Epithelial cell of proximal tubule (primary cell): ENCODE measurements at places on chromosomes 16 and 17. TPM values are rescaled to one million over a fixed set of nuclear protein-coding genes. Genes with fewer than 3 reads are reported as not detected.

Gene METTL9
- total RNA-seq: 149 and 152 TPM in 2 replicates

Gene CD300E
- total RNA-seq: not detected in 2 replicates

Gene ZNF821
- 6.4 and 17.6 TPM in 2 replicates for total RNA-seq

Gene KCNJ18
- not detected in 2 replicates for total RNA-seq

GRCh38 chr17:81842378-81842724 is 7.5 kb upstream of the PPP1R27 start:
- DNase-seq: no peak

GRCh38 chr16:20868890-20869289 is 31.3 kb downstream of the DCUN1D3 start:
- no peak for DNase-seq

- DNase-seq: no peak
Observed at GRCh38 chr17:56359518-56359917, 206.2 kb downstream of the ANKFN1 start.

DNA sequence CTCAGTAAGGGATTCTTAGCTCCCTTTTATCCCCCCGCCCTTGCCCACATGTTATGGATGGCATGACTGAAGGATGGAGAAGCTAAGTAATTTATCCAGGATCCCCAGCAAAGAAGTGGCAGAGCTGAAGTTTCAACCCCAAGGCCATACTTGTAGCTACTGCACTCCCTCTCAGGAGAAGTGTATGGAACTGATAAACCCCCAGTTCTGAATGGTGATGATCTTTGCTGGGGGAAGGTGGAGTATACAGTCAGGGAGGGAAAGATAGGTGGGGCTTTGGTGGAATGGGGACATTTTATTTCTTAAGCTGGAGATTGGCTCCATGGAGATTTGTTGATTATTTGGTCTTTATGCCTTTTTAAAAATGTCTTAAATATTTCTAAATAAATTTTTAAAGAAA is 58.3 kb downstream of the TNRC6C start:
- DNase-seq: no peak

DNA sequence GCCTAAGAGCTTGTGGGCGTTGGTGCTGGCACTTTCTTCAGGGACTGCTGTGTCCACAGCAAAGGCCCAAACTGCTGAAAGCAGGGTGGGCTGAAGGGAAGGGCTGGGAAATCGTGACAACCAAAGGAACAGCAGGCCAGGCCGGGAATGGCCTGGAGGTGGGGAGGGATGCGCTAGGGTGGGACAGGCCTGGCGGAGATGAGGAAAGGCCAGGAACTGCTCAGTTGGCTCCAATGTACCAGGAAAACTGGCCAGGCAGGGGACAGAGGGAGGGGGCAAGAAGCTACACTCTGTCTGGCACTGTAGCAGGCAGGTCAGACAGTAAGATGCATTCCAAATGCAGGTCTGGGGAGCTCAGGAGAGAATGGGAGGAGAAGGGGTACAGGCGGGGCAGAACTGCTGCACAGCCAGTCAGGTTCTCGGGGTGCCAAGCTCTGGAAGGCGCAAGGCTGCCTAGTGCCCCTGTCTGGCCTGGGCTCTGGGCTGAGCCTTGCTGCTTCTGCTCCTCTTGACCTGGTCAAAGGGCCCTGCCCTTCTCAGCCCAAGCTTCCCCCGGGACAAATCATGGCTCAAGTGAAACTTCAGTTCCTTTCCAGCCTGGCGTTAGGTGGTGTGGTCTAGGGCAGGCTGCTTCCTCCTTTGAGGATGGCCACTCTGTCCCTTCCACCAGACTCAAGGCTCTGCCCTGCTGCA is 7.3 kb downstream of the PNMT start:
- DNase-seq: no peak

DNA sequence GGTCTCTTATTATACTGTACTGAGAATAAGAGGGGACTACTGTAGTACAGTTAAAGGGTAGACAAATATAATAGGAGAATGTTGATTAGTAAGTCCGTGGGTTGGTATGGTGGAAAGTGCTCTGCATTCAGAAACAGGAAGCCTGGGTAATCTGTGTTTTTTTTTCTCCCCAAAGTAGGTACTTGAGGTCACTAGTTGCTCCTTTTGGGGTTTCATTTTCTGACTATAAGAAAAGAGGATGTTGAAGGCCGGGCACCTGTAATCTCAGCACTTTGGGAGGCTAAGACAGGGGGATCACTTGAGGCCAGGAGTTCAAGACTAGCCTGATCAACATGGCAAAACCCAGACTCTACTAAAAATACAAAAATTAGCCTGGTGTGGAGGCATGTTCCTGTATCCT is 42.0 kb upstream of the MMD start:
- no peak for DNase-seq

DNA sequence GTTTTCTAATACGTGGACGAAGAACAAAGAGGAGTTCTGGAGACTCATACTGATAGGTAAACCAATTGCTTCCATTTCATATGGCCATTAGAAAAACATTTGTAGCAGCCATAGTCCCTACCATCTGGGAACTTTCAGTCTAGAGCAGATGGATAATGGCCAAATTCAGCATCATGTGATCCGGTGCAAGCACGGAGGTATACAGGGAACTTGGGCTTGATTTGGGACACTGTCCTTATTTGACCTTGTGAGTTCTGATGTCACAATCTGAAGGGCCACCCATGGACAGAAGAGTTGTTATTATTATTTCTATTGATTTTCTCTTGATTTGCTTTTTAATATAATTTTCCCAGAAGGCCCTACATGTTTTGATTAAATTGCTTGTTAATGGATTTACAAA is 154.6 kb upstream of the ZNF267 start:
- no peak for DNase-seq

DNA sequence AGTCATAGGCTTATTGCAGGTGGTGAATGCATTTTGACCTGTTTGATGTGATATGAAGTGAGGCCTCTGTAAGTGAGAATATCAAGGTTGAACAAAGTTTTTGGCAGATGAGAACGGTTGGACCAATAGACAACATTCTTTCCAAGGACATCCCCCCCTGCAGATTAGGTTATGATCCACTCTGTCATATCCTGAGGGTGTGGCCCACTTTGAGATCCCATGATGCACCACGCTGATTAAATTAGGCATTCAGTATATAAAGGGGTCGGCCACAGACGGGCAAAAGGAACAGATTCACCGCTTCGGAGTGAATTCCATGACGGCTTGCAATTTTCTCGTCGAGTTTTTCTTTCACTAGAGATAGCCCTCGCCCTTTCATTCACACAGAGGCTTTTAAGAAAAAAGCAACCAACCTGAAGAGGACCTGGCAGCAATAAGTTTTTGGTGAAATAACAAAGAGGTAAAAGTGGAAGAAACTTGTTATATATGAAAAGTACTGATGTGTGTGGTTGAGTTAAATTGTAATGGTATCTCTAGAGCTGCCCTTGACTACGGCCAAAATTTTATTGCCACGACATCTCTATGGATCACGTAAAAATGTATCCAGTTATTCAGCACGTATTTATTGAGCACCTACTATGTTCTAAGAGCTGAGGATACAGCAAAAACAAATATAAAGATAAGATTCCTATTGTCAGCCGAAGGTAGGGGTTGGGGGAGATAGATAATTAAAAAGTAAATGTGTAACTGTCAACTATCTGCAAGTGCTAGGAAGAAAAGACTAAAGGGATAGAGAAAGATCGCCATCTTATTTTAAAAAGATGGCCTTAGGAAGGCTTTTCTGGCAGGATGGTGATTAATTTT is 1.7 kb upstream of the RBBP6 start:
- no peak for DNase-seq

- no peak for DNase-seq
Observed at GRCh38 chr16:27980919-27981700, 82.4 kb downstream of the GSG1L start.

DNA sequence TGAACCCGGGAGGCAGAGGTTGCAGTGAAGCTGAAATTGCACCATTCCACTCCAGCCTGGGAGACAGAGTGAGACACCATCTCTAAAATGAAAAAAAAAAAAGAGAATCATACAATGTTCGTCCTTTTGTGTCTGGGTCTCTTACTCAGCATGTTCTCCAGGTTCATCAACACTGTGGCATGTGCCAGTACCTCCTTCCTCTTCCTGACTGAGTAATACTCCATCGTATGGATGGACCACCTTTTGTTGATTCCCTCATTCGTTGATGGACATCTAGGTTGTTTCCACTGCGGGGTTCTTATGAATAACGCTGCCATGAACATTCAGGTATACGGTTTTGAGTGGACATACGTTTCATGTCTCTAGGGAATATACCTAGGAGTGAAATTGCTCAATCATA is 4.1 kb upstream of the HS3ST6 start:
- DNase-seq: no peak

- DNase-seq: no peak
Observed at GRCh38 chr17:81135505-81136278, 29.6 kb upstream of the PVALEF start.

- DNase-seq: no peak
Observed at GRCh38 chr17:77644181-77645071, 314.1 kb upstream of the TNRC6C start.

GRCh38 chr17:31274252-31274651 is 22.8 kb downstream of the OMG start:
- DNase-seq: no peak

GRCh38 chr17:47717979-47718621 is 14.9 kb upstream of the TBX21 start:
- DNase-seq: no peak
